ENCODE measurements at places on chromosomes 7 and 10.

- no peak for DNase-seq
Observed at GRCh38 chr10:97926055-97926454, 76.4 kb downstream of the GOLGA7B start.

GRCh38 chr7:108138911-108139310, 8.8 kb upstream of the LAMB4 start:
- no peak for DNase-seq

DNA sequence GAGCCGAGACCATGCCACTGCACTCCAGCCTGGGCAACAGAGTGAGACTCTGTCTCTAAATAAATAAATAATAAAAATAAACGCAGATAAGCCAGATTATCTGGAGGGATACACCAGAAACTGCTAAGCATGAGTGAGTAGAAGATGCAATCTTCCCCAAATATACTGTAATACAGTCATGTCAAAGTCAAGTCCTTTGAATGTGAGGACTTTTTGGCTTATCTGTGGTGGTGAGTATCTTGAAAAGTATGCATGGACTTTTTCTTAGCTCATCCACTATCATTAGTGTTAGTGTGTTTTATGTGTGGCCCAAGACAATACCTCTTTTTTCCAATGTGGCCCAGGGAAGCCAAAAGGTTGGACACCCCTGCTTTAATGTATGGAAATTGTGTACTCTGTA, 44.7 kb upstream of the PITRM1 start:
- DNase-seq, result peak; percentile 81

DNA sequence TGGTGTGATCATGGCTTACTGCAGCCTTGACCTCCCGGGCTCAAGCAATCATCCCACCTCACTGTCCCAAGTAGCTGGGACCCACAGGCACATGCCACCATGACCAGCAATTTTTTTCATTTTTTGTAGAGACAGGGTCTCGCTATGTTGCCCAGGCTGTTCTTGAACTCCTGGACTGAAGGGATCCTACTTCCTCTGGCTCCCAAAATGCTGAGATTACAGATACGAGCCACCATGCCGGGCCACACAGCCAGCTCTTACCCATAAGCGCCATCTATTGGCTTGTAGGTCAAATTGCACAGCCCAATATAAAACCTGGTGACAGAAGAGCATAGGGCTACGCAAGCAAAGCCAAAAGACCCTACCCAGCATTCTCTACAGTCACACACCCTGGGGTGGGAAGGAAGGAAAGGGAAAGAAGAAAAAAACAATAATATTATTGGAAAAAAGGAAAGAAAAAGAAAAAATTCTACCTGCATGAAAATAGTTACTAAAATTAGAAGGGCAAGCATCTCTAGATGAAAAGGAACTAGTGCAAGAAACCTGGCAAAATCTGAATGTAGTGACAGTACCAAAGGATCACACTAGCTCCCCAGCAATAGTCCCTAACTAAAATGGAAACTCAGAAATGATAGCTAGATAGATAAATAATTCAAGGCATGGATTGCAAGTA, 29.4 kb upstream of the AMPH start:
- peak; percentile 60 for DNase-seq

GRCh38 chr10:71761105-71761511, 12.2 kb downstream of the VSIR start:
- peak; percentile 33 for DNase-seq

- DNase-seq, result no peak
Observed at GRCh38 chr7:30222515-30223215, 61.7 kb upstream of the ZNRF2 start.

- no peak for DNase-seq
Observed at GRCh38 chr10:96341219-96342182, 17.3 kb downstream of the OPALIN start.
